T-helper 1 cell (primary cell): ENCODE measurements at places on chromosomes 7 and 10.

GRCh38 chr7:23494009-23494408 lies 23.7 kb upstream of the IGF2BP3 start:
- no peak for DNase-seq

DNA sequence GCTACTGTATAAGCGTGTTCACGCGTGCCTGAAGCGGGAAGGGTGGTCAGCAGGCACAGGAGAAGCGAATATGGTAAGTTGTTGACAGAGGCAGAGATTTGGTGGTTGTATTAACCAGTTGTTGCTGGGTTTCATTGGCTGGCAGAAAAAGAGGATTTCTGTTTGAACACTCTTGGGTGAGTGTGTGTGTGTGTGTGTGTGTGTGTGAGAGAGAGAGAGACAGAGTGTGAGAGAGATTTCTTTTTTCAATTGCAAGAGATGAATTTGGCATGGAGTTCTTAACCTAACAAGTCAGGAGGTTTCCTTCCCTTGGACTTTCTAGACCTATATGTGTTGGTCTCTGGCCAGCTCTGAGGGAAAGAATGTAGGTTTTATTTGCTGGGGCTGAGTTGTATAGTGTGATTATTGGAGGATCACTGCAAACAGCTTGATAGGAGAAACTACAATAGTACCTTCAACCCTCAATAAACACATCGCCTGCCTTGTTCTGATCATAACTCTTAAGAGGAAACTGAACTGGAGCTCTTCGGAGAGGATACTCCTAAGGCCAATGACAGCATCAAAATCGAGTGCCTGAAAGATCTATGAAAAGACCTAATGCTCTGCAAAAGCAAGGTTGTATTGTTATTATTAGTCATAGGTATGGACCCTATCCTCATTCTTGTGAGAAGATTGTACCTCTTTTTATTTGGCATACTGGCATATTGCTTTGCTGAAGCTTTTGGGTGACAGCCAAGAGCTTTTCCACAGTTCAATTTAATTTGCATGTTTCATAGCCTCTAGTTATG lies 1.2 kb downstream of the MCU start:
- DNase-seq: no peak

DNA sequence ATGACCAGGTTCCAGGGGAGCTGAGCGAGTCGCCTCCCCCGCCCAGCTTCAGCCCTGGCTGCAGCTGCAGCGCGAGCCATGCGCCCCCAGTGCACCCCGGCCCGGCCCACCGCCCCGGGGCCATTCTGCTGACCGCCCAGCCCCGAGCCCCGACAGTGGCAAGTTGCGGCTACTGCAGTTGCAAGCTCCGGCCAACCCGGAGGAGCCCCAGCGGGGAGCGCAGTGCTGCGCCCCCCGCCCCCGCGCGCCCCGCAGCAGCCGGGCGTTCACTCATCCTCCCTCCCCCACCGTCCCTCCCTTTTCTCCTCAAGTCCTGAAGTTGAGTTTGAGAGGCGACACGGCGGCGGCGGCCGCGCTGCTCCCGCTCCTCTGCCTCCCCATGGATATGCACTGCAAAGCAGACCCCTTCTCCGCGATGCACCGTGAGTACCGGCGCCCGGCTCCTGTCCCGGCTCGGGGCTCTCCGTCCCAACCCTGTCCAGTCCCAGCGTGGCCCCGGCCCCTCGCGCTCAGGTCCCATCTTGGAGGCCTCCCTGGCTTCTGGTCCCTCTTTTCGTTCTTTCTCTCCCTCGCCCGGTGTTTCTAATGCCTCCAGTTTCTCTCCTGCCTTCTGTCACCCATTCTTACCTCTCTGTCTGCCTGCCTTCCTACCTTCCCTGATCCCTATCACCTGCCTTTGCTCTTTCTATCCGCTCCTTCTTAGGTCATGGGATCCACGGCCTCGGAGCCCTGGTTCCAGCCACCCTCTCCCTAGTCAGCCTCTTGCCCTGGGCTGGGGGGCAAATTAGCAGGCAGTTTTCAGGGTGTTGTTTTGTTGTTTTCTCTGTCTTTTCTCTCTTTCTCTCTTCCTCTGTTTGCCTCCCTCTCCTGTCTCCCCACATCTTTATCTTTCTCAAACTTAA lies 751 bp downstream of the PAX2 start:
- no peak for DNase-seq

DNA sequence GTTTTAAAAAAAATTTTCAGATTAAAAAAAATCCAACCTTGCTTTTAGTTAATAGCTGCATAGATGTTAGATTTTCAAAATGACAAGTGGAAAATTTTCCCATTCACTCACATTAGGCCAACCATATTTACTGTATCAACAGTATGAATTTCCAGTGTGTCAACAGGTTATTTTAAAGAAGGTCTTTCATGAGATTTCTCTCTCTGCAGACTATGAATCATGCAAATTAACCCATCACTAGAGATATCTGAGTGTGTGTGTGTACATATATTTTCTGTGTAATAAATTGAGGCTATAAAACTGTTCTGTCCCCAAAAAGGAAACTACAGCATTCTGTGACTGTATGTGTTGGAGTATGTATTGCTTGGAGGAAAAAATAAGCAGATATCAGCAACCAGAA lies 305.6 kb downstream of the ARL4A start:
- DNase-seq: no peak

DNA sequence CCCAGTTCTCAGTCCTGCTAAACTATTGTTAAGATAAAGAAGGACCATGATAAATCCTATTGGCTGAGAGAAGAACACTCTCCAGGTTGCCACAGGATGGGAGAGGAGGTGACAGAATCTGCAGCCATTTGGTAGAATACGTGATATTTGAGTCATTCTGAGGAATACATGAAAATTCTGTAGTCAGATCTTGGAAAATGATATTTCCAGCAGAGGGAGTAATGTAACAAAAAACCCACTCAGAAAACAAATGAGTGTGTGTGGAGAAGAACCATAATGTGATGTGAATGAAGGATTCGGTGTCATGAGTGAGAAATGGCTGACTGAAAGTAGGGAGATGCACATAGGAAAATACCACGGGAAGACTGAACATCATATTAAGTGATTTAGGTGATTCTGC lies 128.5 kb upstream of the PFKP start:
- no peak for DNase-seq

GRCh38 chr7:107049971-107050532 lies 5.5 kb downstream of the PRKAR2B start:
- no peak for DNase-seq

- no peak for DNase-seq
Observed at GRCh38 chr7:111438369-111439289, 123.7 kb downstream of the IMMP2L start.
